ENCODE measurements at places on chromosomes 13 and 19.

DNA sequence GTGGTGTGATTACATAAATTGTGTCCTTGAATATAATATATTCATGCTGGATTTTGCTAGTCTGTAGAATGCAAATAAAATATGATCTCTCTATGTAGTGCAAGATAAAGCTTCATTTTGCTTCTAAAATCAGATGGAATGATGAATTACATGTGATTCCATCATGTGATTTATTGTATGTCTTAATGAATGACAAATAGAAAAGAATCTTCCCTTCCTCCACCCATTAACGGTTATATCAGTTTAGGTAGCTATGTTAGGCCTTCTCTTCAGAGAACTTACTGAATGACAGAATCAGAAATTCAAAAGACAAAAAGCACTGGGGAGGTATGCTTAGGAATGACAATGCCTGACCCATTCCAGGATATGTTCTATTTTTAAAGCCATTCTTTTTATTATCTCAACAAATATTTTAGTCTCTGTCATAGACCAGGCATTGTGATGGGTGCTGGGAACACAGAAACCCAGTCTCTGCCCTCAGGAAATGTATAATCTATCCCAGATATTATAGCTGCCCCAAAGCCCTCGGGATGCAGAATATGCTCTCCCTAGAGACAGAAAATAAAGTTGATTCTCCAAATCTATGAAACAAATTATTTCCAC is 90.6 kb downstream of the TEX26 start:
- DNase-seq = no peak

DNA sequence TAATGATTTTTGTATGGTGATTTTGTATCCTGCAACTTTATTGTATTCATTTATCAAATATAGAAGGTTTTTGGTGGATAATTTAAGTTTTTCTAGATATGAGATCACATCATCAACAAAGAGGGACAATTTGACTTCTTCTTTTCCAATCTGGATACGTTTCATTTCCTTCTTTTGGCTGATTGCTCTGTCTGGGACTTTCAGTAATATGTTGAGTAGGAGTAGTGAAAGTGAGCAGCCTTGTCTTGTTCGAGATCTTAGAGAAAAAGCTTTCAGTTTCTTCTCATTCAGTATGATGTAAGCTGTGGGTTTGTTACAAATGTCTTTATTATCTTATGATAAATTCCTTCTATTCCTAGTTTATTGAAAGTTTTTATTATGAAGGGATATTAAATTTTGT is 352.0 kb upstream of the DACH1 start:
- DNase-seq = no peak

DNA sequence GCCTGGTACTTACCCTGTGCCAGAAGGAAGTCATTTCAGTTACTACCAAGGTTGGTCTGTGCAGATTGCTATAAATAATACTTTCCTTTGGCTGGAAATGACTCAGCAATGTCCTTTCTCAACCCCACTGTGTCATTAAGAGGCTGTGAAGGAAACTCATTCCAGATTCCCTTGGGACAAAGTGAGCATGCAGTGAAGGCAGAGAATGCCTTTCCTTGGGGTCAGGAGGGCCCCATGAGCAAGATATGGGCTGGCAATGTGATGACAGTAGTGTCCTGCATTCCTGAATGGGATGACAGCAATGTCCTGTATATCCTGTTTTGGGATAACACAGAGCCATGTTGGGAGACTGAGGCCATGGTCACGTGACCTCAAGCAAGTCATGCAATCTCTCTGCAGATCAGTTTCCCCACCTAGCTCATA is 213.1 kb upstream of the TMTC4 start:
- DNase-seq = no peak

- DNase-seq = no peak
Observed at GRCh38 chr13:110644892-110645521, 29.7 kb downstream of the NAXD start.

GRCh38 chr19:31900991-31901390 is 444.4 kb upstream of the ZNF507 start:
- DNase-seq = no peak

DNA sequence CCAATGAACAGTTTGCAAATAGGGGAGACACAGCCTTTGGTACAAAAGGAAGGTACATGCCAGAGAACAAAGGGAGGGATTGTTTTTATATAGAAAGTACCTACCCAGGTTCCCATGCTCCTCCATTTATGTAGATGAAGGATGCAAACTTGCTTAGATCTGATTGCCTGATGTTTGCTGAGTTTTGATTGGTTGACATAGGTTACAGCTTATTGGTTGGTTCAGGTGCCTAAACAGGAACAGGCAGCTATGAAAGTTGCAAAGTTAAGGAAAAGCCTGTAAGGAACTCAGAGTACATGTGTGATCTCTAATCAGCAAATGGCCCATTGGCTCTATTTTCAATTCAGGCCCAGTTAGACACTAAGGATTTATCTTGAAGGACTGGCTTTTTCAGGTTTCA is 6.5 kb upstream of the NAA16 start:
- DNase-seq = no peak

- DNase-seq = no peak
Observed at GRCh38 chr19:39057615-39058014, 25.3 kb upstream of the FBXO27 start.

GRCh38 chr13:75400775-75401174 is 81.2 kb downstream of the TBC1D4 start:
- DNase-seq = no peak

GRCh38 chr13:34085204-34085603 is 267.3 kb downstream of the RFC3 start:
- no peak for DNase-seq

DNA sequence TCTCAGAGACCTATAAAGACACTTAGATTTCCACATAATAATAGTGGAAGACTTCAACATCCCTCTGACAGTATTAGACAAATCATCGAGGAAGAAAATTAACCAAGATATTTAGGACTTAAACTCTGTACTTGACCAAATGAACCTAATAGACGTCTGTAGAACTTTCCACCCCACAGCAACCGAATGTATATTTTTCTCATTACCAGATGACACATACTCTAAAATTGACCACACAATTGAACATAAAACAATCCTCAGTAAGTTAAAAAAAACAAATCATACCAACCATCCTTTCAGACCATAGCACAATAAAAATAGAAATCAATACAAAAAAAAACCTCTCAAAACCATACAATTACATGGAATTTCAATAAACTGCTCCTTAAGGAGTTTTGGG is 201.0 kb downstream of the POSTN start:
- DNase-seq = no peak

DNA sequence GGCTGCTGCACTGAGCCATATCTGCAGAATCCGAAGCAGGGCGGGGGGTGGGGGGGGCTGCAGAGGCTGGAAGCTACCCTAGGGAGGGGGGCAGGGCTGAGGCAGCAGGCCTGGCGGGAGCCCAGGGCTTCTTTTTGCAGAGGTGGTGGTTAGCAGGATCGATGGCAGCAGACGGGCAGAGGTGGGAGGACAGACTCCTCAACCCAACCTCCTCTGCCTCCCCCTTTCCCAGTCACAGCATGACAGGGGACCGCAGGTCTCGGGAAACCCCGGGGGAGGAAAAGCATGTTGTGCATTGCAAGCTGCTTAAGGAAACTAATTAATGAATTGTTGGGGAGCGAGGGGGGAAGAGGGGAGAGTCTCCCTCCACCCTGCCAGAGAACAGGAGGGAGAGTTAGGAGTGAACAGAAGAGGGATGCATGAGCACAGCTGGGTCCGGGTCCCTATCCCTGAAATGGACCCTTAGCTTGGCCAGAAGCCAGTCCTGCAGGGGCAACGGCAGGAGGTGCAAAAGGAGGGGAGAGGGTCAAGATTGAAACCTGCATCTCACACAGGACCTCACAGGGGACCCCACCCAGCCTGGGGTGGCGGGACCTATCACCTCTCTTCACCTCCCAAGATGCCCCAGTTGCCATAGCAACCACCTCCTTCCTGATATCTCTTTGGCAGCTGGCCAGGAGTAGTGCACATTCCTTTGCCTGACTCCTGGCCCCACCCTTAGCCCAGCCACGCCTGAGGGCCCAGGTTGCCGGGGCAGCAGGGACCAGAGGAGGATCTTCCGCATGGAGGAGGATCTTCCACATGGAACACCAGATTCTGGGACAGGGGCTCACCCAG is 1.8 kb downstream of the FXYD7 start:
- no peak for DNase-seq

GRCh38 chr19:43265664-43266025 is 3.7 kb downstream of the PSG9 start:
- DNase-seq = no peak

DNA sequence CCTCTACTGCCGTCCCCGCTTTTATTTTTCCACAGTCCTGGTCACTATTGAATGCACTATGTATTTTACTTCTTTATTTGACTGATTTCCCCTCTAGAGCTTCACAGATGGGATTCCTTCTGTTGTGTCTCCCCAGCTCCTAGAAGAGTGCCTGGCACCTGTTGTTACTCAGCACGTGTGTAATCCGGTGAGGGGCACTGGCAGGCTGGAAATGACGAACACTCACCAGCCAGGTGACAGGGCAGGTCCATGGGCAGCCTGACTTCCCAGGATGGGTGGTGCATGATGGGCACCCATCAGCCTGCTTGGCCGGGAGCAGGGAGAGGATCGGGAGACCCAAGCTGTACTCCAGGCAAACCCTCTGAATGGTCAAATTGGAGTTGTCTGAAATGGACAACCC is 67.2 kb downstream of the CEBPG start:
- no peak for DNase-seq

- DNase-seq = no peak
Observed at GRCh38 chr19:7480222-7480969, 8.4 kb downstream of the PEX11G start.

DNA sequence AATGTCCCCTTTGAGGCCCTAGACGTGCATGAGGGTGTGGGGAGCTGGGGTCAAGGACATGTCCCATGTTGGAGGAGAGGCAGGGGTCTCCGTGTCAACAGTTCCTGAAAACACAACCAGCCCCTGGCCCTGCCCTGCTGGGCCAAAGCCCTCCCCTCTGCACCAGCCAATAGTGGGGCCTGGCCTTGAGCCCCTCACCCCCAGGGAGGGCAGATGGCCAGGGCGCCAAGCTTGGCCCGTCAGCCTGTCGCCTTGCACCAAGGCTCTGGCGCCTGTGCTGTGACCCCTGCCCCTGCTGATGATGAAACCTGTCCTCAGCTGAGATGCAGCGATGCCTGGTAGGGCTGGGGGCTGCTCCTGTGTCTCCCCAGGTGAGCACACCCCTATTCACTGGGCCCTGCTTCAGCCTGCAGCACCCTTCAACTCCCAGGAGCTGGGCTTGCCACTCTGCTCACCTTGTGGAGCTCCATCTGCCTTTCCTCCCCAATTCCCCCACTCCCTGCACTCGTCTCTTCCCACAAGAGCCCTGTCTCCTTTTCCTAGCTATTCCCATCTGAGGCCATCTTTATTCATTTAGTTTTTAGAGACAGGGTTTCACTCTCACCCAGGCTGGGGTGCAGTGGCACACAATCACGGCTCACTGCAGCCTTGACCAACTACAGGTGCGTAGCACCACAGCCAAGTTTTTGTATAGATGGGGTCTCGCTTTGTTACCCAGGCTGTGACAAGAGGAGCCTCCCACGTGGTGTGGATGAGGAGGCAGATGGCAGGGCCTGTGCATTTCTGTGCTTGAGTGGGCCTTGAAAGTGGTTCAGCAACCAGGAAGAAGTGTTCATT is 2.1 kb upstream of the HAMP start:
- DNase-seq = no peak

DNA sequence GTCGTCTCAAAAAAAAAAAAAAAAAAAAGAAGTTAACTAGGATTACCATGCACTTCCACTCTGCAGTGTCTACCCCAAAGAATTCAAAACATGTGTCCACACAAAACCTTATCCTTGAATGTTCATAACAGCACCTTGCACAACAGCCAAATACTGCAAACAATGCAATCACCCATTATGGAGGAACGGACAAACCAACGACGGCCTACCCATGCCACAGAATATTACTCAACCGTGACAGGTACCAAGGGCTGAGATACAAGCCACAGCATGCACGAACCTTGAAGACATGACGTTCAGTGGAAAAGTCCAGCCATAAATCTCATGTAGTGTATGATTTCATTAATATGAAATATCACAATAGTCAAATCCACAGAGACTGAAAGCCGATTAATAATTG is 3.0 kb upstream of the SHISA7 start:
- DNase-seq = no peak

- no peak for DNase-seq
Observed at GRCh38 chr19:3855320-3855719, 13.5 kb downstream of the ZFR2 start.

DNA sequence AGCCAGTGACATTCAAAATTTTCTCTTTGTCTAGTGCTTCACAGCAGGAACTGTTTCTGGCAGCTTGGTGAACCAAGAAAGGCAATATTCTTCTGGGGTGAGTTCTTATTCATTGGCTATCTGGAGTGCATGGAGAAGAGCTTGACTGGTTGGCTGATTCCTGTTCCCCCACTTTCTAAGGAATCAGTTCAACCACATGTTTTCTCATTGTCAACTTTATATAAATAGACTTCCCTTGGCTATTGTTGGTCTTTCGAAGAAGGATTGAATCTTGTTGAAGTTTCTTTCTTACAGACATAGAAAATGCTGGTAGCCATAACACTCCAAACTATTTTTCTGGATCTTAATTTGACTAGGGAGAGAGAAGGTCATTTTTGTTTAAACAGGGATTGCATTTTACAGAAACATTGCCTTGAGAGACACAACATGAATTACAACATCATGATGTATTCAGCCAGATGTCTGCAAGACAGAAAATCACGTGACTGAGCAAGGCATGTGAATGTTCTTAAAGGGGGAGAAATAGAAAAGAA is 85.2 kb downstream of the EDNRB start:
- DNase-seq = no peak

GRCh38 chr13:49749848-49750247 is 42.6 kb downstream of the KPNA3 start:
- DNase-seq = no peak

DNA sequence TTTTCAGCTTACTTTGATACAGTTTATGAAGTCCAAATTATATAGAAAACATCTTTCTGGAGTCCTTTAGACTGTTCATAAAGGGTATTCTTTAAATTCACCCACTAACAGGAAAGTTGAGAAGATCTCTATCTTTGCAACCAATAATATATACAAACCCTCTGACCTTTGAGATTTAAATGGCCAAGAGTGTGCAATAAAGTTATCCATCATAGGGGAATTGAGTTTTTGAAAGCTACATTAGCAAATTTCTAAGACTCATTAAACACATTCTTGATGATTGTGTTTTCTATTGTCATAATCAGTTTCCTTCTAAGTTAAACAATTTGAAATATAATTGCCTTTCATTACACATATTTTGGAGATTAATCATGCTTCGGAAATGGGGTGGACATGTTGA is 15.9 kb downstream of the FLT1 start:
- no peak for DNase-seq

DNA sequence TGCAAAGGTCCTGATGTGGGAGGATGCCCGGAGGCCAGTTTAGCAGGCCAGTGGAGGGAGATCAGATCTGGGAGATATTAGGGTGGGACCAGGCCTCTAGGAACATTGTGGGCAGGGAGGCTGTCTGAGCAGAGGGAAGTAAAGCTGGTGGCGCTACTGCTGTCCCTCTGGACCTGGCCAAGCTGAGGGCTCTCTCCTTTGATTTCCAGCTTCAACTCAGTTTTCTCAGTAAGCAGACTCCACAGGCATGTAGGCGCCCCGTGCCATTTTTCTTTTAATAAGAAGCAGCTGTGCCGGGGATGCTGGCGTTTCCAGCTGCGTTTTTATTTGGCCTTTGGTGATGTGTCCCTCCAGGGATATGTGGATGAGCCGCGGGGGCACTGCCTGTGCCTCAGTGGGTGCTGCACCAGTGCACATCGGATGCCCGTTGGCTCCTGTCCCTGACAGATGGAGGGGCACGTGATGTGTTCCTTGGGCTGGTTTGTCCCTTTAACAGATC is 6.7 kb downstream of the DNM2 start:
- DNase-seq = no peak

GRCh38 chr13:51276636-51277035 is 54.4 kb downstream of the FAM124A start:
- no peak for DNase-seq

Measured in urinary bladder (tissue), 4 donors.